ENCODE measurements at places on chromosomes 3 and 15.

GRCh38 chr3:30847592-30847991 is 46.9 kb downstream of the GADL1 start:
- DNase-seq: no peak

DNA sequence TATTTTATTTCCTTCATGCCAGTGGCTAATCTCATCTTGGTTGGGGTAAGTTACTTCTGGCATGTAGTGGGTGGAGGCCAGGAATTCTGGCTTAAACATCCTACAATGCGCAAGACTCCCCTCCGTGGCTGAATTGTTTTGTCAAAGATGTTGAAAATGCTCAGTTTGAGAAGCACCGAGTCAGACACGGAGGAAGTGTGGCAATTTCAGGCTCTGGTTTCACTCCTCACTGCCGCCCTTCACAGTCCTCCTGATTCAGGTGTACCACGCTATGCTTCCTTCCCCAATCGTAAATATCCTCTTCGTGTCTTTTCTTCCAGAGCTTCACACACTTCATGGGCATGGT is 150.7 kb downstream of the OPA1 start:
- no peak for DNase-seq

GRCh38 chr3:21913791-21914190 is 162.8 kb upstream of the ZNF385D start:
- no peak for DNase-seq

DNA sequence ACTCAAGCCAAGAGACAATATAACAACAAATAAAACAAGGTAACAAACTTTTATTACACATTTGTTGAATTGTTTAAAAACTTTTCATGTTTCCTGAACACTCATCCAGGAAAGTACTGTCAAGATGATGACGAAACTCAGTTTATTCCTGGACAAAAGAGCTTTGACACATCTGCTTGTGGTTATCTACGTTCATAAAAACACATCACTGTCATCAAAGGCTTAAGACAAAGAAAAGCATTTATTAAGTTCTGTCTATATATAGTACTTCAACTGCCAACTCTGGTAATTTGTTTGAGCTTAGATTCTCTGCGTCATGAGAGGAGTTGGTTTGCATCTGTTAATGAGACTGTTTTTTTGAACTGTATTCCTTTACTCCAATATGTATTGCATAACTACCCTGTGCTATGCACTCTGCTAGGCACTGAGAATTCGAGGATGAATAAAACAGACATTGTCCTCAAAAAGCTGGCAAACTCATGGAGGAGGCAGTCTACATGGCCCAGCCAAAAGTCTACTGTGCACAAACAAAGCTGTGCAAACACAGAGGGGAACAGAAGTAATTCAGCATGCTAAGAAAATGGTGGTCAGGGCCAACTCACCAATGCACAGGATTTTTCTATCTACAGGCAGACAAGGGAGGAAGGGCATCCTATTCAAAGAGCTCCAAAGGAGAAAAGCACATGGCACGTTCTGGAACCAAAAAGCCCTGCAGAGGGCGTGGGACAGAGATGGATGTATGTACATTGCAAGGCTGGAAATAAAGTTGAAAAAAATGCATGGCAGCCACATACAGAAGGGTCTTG is 21.5 kb downstream of the PLD1 start:
- no peak for DNase-seq

- no peak for DNase-seq
Observed at GRCh38 chr3:110946810-110947209, 124.8 kb upstream of the NECTIN3 start.

DNA sequence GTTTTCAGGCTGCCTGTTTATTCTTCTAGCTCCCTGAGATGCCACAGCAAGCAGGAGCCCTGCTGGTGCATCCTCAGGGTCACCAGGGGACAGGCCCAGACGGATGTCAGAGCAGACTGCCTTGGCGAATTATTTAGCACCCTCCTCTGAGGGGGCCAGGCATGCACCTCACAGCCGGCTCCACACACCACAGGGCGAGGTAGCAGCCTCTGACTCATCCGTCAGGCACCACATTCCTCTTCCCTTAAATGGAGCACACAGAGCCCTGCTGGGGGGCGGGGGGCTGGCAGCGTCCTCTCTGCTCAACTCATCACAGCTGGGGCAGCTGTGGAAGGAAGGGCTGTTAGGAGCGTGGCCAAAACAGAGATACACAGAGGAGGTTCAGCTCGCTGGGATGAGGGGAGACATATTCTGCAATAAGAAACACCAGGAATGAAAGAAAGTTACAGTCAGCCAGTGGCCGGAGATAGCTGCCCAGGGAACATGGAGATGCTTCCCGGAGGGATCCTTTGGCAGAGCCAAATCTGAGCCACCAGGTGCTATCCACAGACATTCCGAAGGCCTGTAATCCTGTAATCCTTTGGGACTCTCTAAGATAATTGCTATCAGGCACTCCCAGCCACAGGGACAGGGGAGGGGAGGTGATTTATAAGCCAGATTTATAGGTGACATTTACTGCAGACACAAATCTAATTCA is 13.9 kb upstream of the PRICKLE2 start:
- DNase-seq: no peak

DNA sequence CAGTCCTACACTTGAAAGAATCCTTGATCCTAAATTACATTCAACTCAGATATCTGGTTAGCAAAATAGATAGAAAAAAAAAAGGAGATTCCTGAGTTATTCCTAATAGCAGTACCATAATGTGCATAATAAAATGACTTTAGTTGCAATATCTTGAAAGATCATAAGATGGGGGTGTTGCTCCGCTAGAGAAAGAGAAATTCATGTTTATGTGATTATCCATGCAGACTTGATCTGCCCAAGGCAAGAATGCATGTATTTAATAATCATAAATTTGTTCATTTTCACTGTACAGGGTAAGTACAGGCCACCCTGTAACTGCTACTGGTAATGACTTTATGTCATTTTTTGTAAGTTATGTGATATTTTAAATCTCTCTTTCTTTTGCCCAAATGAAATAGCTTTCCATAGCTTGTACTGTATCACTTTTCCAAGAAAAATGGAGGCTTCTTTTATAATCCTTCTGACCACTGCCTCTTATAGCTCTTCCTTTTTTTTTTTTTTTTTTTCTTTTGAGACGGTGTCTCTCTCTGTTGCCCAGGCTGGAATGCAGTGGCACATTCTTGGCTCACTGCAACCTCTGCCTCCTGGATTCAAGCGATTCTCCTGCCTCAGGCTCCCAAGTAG is 84.6 kb downstream of the HCN4 start:
- no peak for DNase-seq

GRCh38 chr15:65305776-65306175 is 1.3 kb downstream of the RNU5B-1 start:
- DNase-seq: no peak

- DNase-seq: no peak
Observed at GRCh38 chr3:128413003-128413370, 53.7 kb downstream of the DNAJB8 start.

- DNase-seq: no peak
Observed at GRCh38 chr15:78092261-78093041, at the start of gene SH2D7. Gene SH2D7 (plus strand): TSS chr15:78092561. CDS start chr15:78092585, 24 bp downstream.

- DNase-seq: no peak
Observed at GRCh38 chr15:25407950-25408349, 30.9 kb downstream of the UBE3A start.
